ENCODE measurements at places on chromosomes 13 and 19.
A peak's percentile ranks its signal among the peaks of the same experiment; 100 is the strongest.

- DNase-seq = no peak
These were observed 259.5 kb downstream of the COL4A1 start for GRCh38 chr13:110047496-110047895.

DNA sequence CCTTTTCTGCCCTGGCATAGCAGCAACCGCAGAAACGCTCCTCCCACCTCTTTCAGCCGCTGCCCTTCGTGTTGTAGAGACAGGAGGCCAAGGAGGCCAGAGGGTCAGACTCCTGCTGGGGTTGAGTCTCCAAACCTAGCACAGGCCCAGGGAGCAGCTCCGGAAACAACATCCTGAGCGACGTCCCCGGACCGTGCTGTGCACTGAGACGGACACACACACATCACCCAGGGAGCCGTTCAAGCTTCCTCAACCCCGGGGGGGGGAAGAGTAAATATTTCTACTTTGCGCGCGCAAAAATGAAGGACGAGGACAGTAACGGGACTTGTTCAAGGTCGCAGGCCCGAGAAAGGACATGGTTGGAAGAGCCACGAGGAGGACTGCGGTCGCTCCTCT lies 657 bp downstream of the ZNF550 start:
- DNase-seq = no peak

- no peak for DNase-seq
These were observed 4.2 kb upstream of the SPC24 start for GRCh38 chr19:11159598-11160439.

- DNase-seq = no peak
These were observed 312 bp downstream of the CAPS start for GRCh38 chr19:5914358-5914774.

DNA sequence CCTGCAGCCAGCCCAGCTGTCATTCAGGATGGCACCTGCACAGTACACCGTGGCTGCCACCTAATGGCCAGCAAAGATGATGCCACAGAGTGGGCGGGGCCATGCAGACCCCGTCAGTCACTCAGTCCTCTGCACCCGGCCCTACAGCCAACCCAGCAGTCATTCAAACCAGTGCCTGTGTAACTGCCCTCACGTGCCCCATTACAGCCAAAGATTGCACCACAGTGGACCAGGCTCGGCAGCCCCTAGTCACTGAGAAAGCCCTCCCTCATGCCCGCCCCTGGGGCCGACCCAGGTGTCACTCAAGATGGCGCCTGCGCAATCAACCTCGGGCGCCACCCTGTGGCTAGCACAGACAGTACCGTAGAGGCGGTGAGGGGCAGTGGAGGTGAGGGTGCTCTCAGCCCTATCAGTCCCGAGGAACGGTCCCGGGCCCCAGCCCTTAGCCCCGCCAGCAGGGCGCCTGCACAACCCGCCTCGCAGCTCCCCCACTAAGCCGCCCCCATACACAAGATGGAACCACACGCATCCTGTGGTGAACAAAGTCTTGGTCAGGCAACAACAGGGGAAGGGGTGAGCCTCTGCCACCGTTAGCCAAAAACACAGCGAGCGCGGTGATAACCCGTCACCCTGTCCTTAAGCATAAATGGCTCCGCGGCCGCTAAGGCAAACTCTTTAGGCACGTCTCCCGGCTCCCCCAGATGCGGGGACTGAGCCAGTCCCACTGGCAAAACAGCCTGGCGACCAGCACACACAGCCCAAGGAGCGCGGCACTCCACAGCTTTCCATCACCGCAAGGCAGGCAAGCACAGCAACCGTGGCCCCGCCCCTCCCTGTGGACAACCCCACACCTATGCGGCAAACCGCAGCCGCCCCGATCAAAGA lies 2.3 kb downstream of the PEG3 start:
- no peak for DNase-seq

DNA sequence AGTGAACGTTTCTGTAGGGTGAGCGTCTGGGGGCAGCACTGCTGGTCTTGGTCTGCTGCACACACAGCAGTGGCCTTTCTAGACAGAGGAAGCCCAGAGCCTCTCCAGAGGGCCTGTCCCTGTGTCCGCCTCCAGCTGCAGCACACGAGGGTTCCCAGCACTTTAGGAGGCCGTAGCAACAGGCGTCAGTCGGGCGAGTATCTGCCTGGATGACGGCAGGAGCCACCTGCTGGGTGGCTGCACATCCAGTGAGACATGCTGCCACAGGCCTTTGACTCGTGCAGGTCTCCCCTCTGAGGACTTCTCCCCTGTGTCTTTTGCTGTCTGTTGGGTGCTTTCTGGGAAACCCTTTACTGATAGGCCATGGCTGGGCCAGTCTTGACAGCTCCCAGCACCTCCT lies 22.1 kb downstream of the AP2A1 start:
- no peak for DNase-seq

- no peak for DNase-seq
These were observed 256.5 kb downstream of the UQCRFS1 start for GRCh38 chr19:28956421-28956820.

DNA sequence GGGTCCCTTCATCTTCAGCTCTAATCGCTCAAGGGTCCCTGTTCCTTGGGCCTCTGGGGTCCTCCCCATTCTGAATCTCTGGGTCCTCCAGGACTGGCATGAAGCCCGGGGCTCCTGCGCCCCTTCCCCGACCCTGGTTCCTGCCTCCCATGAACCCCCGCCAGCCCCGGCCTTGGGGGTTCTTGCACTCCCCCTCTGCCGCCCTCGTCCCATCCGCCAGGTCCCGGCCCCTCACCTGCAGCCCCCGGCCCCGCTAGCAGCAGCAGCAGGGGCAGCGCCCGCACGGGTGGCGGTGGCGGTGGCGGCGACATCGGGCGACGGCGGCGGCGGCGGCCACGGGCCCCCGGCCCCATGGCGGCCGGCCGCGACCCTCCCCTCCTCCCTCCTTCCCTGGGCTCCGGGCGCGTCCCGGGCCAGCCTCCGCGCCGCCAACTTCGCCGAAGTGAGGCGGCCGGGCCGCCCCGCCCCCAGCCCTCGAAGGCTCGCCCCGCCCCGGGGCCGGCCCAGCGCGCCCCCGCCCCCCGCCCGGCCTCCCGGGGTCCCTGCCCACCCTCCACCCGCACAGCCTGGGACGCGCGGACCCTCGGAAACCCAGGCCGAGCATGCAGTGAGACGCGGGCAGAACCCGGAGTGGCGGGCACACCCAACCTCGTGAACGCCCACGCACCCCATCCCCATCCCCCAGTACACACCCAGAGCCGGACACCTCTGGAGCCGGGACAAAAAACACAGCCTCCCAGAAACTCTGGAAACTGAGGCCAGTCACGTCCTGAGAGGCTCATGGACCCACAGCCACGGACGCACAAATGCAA lies at the start of gene NOTCH3:
Gene NOTCH3, minus strand, starts transcription at position 443 of the 812 bp plus-strand sequence. Its CDS starts 90 bp downstream, at position 353.
- no peak for DNase-seq

- no peak for DNase-seq
These were observed 27.2 kb downstream of the GPX4 start for GRCh38 chr19:1130771-1131717.

DNA sequence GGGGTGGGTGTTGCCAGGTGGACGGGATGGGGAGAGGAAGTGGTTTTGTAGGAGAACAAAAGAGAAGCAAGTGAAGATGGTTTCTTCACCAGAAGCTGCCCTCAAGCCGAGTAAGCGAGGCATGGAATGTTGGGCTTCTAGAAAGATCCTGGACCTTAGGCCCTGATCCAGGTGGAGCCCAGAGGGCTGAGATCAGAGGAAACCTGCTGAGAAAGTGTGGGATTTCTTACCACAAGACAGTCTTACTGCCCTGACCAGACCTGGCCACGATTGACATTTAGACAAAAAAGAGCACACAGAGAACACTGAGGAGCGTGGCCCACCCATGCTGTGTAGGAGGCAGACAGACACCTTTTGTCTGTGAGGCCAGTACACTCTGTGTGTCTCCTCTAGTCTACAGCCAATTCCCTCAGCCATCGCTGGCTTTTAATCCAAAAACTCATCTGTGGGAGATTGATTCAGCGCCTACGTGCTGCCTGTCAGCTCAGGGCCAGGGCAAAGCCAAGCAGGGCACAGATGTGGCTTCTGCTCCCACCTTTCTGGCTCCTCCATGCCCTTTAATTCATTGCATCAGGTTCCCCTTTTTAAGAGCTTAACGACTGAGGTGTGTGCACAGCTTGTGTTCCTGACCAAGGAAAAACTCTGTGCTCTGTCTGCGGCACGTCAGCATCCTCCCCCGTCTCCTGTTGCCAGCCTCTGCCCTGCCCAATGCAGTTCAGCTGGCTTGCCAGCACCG lies 123.3 kb downstream of the AKAP11 start:
- DNase-seq = no peak

DNA sequence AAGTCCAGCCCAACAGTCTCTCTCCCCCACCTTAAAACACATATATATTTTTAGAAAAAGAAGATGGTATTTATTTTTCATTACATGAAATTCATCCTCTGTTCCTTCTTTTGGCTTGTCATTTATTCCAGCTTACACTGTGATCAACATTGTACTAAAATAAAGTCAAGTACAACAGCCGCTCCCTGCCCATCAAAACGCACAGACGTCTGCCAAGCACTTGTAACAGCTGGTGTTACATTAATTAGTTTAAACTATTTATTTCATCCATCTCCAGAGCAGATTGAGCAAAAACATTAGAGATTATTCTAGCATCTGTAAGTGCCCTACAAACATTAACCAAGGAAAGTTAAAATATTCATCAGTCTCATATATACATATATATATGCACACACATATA lies 350.5 kb downstream of the DACH1 start:
- peak; percentile 21 for DNase-seq

- no peak for DNase-seq
These were observed 2.4 kb downstream of the TCF3 start for GRCh38 chr19:1649706-1650649.

- DNase-seq = no peak
These were observed 1827.0 kb upstream of the MIR17HG start for GRCh38 chr13:89520468-89520867.

DNA sequence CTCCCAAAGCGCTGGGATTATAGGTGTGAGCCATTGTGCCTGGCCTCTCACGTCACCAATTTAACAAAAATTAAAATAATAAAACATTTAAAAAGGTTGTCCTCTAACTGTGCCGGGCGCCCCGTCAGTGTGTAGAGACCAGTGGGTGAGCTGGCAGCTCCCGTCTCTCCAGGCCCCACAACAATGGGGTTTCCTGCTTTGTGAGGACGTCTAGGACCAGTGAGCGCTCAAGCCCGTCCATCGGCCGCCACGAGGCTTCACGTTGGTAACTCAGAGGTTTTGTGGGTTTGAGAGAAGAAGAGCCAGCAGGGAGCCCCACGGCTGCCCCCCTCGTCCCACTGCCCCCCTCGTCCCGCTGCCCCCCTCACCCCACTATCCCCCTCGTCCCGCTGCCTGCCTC lies 4.7 kb downstream of the LSM7 start:
- no peak for DNase-seq

DNA sequence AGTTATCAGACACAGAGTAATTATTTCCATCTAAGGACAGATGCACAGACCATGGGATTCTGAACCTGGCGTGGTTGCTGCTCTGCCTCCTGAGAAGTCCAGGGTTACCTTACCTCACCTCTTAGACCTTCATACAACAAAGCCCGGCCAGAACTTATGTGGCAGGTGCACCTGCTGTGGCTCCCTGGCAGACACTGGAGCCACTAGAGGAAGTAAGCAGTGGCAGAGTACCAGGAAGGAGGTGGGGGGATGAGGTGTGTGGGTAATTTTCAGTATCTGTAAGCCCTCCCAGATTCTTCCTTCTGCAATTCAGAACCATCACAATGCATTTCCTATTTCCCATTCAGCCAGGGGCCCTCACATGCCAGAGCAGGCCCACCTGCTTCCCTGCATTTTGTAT lies 106.1 kb upstream of the DOCK9 start:
- no peak for DNase-seq

DNA sequence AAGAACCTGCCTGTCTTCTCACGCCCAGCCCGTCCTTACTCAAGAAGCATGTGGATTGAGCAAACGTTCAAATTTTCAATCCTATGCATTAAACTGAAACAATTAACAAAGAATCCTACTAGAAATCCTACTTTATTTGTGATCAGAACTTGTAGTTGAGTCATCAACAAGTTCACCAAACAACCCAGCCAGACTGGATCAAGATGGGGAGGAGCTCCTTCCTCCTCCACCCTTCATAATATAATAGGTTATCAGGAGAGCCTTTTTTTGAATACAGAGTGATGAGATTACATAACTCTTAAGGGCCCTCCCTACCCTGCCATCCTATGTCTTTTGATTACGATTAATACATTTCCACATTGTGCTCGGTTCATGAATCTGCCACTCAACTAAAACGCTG lies 32.7 kb downstream of the SOX21 start:
- no peak for DNase-seq

- DNase-seq = no peak
These were observed 118.7 kb downstream of the FRY start for GRCh38 chr13:32150239-32150638.

- no peak for DNase-seq
These were observed 560.8 kb upstream of the NBEA start for GRCh38 chr13:34381228-34381627.

DNA sequence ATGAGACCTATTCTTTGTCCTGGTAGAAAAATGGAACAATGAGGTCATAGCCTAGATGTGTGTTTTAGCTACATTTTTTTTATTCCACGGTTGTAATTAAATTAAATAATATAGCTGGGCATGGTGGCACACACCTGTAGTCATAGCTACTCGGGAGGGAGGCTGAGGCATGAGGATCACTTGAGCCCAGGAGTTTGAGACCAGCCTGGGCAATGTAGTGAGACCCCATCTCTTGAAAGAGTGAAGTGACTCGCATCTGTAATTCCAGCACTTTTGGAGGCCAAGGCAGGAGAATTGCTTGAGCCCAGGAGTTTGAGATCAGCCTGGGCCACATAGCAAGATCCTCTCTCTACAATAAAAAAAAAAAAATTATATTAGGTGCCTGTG lies 11.7 kb upstream of the CBLC start:
- DNase-seq = no peak

- DNase-seq = no peak
These were observed 109.1 kb downstream of the TUBA3C start for GRCh38 chr13:19072543-19072942.

DNA sequence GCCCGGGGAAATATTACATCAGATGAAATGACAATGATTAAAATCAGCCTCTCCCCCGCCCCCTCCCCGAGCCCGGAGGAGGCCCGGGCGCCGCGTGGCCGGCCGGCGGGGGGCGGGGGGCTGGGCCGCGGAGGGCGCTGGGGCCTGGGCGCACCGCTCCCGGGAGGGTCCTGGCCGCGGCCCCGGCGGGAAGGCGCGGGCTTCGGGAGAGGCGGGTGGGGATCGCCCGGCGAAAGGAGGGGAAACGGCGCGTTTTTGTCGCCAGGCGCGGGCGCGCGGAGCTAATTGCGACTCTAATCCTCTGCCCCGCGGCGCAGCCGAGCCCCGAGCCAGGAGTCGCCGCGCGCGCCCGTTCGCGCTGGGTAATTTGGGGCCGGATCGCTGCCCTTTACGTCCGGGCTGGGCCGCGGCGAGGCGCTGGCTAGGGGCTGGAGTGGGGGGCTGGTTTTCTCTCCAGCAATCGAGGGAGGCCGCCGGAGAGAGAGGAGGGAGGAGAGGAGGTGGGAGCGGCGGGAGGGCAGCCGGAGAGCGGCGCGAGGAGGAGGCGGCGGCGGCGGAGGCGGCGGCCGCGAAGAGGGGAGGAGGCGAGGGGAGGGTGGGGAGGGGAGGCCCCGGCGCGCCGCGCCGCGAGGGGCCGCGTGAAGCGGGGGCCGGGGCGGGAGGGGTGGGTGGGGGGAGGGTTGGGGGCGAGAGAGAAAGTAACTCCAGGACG lies at the start of gene KCTD15:
Gene KCTD15, plus strand, starts transcription at position 707 of the 712 bp plus-strand sequence. CDS start 3,585 bp downstream, outside the sequence.
- DNase-seq = peak; percentile 64

- DNase-seq = no peak
These were observed 14.4 kb upstream of the SLC25A42 start for GRCh38 chr19:19049406-19049805.

- no peak for DNase-seq
These were observed 22.5 kb upstream of the VSTM2B start for GRCh38 chr19:29503140-29503758.

- DNase-seq = no peak
These were observed 71.9 kb downstream of the OLFM4 start for GRCh38 chr13:53100394-53101063.
